Left colon (tissue), 2 donors: ENCODE measurements at places on chromosomes 3 and 15.

DNA sequence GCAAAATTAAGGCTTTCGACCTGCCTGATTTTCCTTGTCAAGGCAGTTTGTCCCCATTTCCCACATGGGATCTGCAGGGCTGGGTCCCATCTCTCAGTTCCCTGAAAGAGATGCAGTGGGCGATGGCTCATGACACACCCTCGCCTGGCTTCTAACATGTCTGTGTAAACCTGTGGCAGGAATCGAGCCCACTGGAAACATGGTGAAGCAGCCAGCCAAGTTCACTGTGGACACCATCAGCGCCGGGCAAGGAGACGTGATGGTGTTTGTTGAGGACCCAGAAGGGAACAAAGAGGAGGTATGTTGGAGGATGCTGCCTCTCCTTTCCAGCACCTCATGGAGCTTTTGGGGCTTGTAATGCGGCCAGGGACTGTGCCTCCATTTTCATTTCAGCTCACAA lies 86.4 kb downstream of the FLNB start:
- no peak for DNase-seq

DNA sequence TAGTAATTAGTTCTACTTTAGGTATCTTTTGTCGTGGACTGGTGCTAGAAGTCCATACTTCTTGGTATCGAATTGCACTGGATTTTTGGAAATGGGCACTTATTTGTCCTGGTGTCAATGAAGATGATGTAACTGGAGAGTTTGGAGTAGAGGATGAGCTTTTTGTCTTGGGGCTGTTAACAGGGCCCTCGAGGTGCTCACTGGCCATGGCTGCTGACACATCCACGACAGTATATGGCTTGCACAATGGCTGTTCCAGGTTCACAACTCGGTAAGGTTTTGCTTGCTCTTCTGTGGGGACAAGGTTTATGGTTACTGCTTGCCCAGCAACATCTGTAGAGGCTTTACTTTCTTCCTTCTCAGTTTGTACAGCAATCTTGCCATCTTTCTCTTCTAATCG lies 109.4 kb upstream of the TSPAN3 start:
- DNase-seq = no peak

- no peak for DNase-seq
These were observed 113.2 kb upstream of the FGF7 start for GRCh38 chr15:49309889-49310288.

GRCh38 chr3:190058521-190059241 lies 62.0 kb downstream of the P3H2 start:
- DNase-seq = no peak

DNA sequence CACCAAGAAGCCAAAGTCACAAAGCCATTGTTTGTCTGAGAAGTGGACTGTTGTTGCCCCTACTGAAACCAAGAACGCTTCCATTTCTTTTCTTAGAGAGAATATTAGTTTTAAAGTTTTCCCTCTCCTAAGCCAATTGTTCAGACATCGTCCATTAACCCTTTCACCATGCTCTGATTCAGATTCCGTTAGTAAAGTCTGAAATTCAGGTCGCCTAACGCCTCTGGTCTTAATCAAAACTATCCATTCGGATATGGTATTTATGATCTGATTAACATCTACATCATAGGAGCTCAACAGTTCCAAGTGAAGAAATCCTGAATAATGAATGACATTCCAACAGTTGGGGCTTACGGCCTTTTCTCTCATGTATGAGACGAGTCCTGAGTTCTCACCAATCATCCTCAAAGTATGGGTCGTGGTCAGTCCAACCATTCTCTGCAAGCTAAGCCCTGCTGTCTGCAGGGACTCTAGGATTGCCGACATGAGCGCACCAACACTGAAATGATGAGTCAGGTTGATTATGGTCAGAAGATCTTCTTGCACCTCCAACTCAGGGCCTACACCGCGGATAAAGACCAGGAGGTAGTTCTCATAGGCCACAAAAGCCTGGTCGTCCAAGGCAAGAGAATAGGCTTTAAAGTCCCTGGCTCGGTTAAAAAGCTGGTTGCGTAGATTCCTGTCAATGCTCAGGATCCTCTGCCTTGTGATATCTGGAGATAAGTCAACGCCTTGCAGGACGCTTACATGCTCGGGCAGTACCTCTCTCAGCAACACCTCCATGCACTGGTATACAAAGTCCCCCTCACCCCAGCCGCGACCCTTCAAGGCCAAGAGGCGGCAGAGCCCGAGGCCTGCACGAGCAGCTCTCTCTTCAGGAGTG lies 767 bp downstream of the EPM2AIP1 start:
- DNase-seq = peak; percentile 23

DNA sequence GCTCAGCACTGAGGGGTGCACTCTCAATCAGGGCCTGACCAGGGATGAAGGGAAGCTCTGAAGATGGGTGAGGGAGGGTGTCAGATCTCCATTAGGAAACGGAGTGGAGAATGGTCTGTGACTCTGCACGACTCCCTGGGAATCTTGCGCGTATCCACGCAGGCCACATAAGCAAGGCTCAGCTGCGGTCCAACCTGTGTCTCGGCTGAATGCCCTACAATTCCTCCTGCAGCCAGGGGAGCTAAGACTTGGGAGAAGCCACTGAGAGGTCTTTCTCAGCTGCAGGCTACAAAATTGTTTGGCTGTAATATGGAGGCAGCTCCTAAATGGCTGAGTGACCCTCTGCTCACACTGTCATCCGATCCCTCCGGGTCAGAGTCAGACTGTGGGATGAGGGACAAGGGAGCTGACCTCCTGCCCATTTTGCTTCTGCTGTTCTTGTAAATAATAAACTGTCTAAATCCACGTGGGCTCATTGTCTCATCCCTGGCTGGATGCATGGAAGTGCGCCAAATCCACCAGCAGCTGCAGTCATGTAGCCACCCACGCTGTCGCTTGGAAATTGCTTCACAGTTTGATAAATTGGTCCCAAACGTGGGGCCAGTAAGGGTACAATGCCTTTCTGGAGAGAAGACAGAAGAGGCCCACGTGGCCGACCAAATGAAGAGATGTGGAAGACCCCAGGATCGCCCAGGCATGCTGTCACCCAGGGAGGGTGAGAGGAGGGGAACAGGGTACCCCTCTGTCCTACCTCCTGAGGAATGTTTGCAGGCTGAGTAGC lies 30.5 kb downstream of the ALS2CL start:
- DNase-seq = peak; percentile 26

GRCh38 chr3:58829321-58830000 lies 162.9 kb upstream of the FAM3D start:
- no peak for DNase-seq

DNA sequence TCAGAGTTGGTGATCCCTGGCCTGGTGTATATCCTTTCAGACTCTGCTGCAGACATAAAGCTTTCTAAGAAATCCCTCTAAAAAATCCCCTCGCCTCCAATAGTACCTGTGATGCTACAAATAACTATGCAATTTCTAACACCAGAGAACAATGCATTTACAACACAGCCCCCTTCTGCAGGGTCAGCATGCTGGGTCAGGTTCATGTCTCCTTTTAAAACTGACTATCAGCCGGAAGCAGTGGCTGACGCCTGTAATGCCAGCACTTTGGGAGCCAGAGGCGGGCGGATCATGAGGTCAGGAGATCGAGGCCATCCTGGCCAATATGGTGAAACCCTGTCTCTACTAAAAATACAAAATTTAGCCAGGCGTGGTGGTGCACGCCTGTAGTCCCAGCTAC lies 77.0 kb upstream of the SPATA12 start:
- DNase-seq = no peak

DNA sequence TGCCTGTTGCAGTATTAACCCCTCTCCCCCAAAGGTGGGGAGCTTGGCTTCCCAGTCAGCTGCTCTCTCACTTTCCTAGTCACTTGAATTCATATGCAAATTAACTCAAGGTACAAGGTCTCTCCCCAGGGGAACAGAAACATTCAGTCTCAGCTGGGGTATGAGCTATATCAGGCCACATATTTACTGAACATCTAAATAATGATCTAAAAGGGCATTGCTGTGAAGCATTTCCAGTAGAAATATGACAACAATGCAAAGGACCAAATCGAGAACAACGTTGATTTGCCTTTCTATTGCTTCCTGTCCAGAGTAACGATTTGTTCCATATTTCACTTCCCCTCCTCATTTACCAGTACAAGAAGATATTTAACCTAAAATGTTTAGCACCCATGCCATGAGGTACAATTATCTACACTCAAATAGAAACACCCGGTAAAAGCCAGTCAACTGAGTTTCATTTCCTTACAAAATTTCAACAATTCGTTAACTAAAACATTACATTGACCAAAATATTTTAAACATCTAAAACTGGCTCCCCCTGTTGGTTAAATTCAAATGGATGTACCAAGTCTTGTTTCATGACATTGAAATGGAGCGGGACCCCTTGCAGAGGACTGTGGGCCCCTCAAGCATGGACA lies 36.5 kb upstream of the KLHL6 start:
- DNase-seq = no peak
